ENCODE measurements at places on chromosomes 13 and 19.
A peak's percentile ranks its signal among the peaks of the same experiment; 100 is the strongest.

- DNase-seq, result peak; percentile 50
Measured at GRCh38 chr13:27425918-27426630, 1.7 kb downstream of the GTF3A start.

GRCh38 chr13:109881961-109882558, 95.7 kb upstream of the IRS2 start:
- no peak for DNase-seq

GRCh38 chr13:35720690-35721554, 244.4 kb upstream of the MAB21L1 start:
- DNase-seq, result no peak

DNA sequence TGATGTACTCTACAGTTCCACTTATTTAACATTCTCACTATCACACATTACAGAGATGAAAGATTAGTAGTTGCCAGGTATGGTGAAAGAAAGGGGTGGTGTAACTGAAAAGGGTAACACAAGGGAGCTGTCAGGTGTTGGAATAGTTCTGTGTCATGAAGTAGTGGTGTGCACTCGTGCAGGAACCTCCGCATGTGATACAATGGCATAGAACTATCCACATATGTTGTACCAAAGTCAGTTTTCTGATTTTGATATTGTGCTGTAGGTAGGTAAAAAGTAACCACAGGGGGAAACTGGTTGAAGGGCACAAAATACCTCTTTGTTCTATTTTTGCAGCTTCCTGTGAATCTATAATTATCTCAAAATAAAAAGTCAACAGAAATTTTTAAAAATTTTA, 24.4 kb upstream of the RPL21 start:
- DNase-seq, result no peak

DNA sequence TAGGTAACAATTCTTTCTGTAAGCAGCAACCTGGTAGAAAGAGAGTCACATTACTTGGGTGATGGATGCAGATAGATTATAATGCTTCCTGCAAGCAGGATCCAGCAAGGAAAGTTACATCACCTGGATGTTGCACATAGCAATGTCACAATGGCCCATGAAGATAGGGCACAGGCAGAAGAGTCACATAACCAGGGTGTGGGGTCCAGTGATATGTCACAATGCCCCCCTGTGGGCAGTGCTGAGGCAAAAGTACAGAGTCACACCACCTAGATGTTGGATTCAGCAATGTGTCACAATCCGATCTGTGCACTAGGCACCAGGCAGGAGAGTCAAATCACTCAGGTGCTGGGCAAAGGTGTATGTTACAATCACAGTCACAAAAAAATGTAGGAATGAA, 4.0 kb upstream of the ZNF43 start:
- DNase-seq, result no peak

DNA sequence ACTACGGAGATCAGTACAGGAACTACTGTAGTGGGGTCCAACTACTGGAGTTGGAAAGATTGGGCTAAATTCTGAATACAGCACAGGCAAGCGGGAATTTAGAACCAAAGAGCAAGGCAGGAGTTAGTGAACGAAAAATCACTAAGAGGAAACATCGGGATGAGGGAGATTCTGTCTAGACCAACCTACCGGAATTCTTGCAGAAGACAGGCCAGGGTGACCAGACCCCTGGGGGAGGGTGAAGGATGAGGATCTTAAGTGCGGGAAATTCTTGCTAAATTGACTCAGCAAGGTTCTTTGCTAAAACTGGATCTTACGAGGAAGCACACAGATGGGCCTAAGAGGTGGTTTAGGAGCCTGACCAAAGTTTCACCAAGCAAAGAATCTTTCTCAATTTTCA, 13.2 kb upstream of the PSPC1 start:
- DNase-seq, result no peak

DNA sequence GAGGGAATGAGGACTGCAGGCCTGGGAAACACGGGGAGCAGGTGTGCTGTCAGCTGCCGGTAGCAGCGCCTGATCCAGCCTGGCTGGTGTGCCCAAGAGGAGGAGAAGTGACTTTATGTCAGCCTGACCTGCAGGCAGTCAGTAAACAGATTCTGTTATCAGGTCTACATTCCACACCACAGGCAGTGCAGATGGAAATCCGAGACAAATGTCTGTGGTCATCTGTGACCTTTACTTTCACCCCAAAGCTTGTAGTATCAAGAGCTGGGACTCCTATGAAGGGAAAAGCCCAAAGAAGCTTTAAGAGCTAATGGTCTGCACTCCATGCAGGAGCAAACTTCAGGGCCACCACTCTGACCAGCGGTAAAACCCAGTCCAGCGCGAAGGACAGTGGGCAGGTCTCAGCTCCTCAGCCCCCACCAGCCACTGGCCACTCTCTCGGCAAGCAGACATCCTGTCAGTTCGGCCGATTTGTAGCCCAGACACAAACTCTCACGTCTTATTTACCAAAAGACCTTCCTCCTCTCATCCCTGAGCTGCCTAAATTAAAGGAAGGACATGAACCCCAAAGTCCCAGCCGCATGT, 7.7 kb downstream of the EPS15L1 start:
- no peak for DNase-seq

DNA sequence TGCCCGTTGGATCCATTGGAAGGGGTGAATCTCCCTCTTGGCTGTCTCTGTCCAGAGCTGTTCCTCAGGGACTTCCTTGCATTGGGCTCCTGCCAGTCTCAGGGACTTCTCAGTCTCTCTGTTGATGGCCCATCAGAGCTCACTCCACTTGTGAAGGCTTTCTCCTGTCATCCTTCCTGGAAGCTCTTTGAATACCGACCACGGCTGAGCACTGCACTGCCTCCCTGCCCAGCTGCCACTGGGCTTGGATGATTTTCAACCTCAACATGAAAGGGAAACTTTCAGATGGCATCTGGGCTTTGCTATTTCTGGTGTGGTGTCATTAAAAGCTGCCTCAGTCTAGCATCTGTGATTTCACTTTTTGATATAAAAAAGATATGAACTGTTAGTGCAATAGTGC, 66.1 kb upstream of the ANKRD10 start:
- DNase-seq, result no peak

DNA sequence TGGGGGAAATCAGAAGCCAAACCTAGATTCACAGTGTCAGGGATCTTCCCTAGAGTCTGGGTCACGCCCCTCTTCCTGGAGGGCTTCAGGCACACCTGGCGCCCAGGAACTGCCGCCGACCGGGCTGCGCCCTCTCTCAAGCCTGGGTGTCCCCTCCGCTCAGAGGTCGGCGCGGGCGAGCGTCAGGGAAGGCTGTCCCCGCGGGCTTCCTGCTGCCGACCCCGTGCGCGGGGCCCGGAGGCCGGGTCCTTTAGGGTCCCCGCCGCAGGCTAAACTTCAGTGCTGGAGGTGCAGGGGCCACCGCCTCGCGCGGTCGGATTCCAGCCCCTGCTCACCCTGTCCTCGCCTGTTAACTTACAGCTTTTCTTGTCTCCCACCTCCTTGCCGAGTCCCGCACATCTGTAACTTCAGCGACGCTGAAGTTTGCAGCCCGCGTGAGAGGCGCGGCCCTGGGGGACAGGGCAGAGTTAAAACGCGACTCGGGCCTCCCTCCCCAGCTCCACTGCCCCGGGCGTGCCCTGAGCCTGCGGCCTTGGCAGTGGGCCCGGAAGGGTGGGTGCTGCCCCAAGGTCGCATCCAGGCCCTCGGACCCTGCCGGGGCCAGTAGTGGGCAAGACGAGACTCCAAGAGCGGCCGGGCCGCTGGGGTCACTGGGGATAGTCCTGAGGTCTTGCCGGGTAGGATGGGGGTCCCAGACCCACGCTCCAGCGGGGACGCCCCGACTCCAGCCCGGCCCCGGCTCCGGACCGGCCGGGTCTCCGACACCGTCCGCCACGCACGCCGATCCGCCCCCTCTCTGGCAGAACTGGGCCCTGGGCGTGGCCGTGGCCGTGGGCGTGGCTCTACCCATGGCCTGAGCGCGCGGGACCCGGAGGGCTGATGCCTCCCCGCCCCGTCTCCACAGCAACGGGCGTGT, 95.6 kb upstream of the ZNF98 start:
- DNase-seq, result no peak

DNA sequence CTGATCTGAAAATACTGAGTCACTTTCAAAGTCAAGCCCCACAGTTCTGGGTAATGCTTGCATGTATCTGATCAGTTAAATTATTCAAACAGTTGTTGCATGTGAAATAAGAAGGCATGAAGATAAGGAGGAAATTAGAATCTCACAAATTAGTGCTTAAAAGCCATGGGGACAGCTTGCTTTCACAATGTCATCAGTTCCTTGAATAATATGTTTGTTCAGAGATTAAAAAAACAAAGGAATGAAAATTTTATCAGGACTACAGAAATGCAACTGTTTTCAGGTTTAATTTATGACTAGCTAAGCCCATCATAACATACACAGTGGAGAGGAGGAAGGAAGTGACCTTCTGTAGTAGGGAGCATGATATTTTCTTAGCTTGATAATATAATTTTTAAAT, 150.1 kb downstream of the OXGR1 start:
- no peak for DNase-seq

DNA sequence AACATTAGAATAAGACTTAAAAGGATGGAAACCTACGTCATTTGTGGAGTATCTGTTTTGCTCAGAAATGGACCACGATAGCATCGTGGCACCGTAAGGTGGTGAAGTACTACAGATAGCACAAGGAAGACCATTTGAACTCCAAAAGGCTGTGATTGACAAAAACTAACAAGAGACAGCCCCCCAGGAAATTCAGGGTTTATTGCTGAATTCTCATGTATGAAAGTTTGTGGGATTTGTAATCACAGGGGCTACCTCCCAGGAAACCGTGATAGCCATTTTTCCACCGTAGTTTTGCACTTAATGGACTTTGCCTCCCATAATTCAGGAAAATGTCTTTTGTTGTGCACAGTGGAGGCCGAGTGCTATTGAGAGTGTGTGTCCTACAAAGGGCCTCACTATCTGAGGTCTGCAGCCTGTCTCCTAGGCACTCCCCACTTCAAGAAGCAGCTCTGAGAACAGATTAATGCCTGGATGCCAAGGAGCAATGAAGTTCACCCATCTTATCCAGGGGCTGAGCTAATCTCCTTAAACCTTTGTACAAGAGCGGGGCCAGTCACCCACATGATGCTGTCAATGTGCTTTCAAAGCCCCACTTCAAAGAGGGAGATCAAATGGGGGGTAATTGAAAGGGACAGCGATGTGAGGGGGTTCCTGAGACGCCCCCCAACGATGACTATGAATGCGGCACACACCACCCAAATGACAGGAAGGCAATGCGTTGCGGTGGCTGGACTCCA, 182.6 kb downstream of the COL4A1 start:
- DNase-seq, result no peak

- DNase-seq, result no peak
Measured at GRCh38 chr19:15837221-15837731, 21.8 kb upstream of the OR10H1 start.

GRCh38 chr13:75458696-75459422, 23.1 kb downstream of the TBC1D4 start:
- DNase-seq, result no peak

DNA sequence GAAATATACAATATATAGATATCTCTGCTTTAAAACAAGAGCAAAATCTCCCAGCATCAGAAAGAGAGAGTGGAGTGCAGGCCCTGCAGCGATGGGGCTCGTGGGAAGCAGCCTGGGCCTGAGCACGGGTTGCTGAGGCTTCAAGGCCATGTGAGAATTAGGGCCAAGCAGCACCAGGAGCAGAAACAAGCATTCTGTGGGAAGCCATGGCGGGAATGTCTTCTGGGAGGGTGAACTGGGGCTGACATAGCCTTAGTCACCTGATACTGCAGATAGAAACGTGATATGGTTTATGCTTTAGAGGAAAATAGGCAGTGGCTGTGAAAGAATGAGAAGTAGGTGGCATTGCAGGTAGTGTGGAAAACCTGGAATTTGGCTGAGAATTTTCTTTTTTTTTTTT, 472.3 kb downstream of the IRS2 start:
- no peak for DNase-seq

GRCh38 chr19:6092329-6093286, 17.7 kb downstream of the RFX2 start:
- DNase-seq, result no peak

DNA sequence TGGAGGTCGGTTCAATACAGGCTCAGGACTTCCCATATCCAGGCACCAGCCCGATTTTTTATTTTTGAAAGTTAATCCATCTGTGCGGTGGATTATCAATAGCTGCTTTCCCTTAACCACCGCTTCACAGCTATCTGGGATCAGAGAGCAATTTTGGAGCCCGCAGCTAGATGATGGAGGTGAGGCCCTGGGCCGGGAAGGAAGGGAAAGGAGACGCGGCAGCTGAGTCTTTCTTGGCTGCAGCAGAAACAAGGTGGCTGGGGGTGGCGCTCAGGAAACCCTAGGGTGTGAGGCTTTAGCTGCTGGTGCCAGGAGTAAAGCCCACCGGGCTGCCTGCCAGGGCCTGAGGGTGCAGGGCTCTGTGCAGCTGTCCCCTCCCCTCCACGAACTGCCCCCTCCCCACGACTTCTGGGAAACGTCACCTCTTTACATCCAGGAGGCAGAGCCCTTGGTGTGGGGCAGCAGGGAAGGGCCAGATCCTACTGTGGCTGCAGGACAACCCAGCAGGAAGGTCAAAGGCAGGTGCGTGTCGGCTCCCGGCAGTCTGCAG, 307.0 kb downstream of the ZNF536 start:
- DNase-seq, result no peak

GRCh38 chr19:19230999-19231398, 19.2 kb downstream of the NCAN start:
- no peak for DNase-seq

DNA sequence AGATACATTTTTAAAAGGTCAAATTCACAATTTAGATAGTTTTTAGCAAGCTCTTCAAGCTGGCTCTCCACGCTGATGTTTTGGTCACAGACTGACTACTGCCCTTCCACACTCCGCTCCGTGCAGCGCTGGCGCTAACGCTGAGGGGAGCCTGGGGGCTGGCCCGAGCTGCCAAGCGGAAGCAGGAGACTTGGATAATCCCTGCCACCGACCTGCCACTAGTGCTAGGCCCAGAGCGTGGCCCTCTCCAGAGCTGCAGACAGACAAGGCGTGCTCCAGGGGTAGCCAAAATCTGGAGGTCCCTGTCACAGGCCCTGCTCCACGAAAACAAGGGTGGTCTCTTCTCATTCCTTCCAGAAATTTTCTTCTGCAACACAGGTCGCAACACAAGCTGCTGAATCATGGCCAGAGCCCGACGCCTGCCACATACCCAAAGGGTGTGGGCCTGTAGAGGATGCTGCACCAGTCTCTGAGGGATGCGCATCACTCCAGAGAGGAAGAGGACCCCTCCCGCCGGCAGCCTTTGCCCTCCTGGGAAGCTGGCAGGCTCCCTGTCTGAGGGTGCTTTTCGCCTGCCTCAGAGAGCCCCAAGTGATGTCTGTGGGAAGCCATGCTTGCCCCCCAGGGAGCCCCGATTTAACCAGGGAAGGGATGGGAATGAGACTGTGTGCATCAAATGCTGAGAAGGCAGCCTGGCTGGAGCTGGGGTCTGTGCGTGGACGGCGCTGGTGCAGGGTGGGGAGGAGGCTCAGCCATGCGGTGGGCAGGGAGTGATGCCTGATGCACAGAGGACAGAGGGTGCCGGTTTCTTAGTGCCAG, 21.6 kb downstream of the CAPS start:
- DNase-seq, result no peak

Data from stimulated activated CD4-positive, alpha-beta T cell treated with anti-CD3 and anti-CD28 coated beads, Interleukin-1b, Interleukin-23, amount 100 ng/mL, for 1 hour (primary cell).